ENCODE measurements at places on chromosomes 11 and 22.

GRCh38 chr11:48125866-48126265 lies 90.7 kb upstream of the OR4B1 start:
- no peak for DNase-seq

GRCh38 chr11:94866231-94866822 lies 98.2 kb downstream of the AMOTL1 start:
- no peak for DNase-seq

DNA sequence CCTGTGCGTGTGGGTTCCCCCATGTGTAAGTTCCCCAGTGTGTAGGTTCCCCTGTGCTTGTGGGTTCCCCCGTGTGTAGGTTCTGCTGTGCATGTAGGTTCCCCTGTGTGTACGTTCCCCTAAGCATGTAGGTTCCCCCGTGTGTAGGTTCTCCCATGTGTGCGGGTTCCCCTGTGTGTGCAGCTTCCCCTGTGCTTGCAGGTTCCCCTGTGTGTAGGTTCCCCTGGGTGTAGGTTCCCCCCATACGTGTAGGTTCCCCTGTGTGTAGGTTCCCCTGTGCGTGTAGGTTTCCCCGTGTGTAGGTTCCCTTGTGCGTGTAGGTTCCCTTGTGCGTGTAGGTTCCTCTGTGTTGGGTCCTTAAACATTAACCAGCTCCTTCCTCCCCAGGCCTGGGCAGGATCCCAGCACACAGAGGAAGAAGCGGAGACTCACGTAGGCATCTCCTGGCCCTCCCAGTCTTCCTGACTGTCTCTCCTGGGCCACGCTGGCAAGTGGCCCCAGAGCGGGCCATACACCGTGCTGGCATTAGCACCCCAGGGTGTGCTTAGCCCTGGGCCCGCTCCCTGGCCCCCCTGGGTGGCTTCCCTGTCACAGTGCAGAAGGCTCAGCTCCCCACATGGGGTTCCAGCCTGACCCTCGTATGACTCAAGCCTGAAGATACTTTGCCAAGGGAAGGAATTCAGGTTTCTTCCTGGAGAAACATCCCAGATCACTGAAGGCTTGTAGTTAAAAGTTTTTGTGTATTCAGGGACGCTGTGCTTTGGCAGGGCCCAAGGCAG lies 2.8 kb upstream of the GRAMD4 start:
- DNase-seq: peak; percentile 34

- no peak for DNase-seq
Measured at GRCh38 chr11:126378763-126379162, 23.3 kb downstream of the ST3GAL4 start.

DNA sequence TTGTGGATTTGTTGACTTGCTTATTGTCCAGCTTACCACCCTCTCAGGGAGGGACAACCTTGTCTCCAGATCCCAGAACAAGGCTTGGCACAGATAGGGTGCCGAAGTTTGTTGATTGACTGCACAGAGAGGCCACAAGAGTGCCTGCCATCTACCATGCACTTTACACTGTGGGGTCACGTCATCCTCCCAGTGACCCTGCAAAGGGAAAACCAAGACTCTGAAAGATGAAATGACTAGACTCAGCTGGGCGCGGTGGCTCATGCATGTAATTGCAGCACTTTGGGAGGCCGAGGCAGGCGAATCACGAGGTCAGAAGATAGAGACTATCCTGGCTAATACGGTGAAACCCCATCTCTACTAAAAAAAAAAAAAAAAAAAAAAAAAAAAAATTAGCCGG lies 4.6 kb upstream of the LTBP3 start:
- no peak for DNase-seq

- no peak for DNase-seq
Measured at GRCh38 chr11:66360406-66361073, 11.0 kb downstream of the SLC29A2 start.
